ENCODE measurements at places on chromosomes 4 and X.

GRCh38 chrX:40871385-40872082 lies 136.2 kb upstream of the MED14 start:
- no peak for DNase-seq

DNA sequence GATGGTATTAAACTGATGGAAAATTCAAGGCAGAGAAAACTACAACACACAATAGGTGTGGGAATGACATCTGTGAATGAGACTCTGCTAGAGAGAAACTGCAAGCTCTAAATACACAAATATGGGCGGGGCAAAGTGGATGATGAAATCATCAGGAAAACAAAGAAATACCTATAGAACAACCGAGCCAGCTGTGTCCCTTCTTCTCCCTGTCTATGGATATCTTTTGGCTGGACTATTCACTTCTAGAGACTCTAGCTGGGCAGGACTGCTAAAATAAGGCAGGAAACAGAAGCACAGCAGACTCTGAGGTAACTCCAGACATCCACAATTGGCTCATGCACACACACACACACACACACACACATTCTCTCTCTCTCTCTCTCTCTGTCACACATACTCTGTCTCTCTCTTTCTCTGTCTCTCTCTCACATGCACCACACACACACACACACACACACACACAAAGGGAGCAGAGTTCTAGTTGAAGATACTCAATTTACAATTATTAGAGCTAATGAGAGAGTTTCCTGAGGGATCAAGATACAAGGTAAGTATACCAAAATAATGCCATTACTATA lies 27.2 kb upstream of the EDNRA start:
- no peak for DNase-seq

GRCh38 chrX:151476604-151477303 lies 79.7 kb downstream of the VMA21 start:
- DNase-seq, result no peak

DNA sequence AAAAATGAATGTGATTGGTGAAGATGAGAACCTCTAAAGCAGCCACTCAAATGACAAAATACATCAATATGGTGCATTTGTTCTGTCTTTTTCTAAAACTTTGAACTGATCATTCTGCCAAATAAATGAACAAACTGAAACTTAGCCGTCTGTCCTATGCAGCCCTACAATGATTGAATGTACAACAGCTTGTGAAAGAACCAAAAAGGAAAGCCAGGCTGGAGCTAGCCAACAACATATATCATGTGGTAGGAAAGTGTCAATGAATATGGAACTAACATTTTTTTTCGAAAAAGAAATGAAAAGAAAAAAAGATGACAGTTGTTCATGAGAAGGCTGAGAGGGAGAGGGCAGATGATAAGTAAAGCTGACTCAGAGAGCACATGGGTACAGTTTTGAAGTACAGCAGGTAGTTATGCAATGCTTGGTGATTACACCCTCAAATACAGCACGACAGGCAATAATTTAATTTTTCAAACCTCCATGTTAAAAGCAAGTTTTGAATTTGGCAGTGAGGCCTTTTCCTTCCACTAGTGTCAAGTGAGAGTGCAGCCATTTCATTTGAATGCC lies 21.2 kb upstream of the SLC7A11 start:
- DNase-seq, result no peak

DNA sequence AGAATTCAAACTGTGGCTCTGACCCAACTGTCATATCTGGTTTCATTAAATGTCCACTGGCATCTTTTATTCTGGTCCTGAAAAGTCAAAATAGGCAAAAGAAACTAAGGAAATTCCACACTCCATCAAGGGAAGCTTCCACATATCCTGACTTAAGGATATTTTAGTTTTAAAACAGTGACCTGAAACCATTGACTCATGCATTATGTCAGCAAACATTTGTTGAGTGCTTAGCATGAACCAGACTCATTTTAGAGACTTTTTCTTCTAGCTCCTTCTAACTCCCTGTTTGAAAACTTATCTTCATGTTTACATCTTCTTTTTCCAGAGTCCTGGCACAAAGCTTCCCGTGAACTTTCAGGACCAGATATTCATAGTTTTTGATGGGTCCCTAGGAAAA lies 6.9 kb upstream of the CXCL1 start:
- no peak for DNase-seq

DNA sequence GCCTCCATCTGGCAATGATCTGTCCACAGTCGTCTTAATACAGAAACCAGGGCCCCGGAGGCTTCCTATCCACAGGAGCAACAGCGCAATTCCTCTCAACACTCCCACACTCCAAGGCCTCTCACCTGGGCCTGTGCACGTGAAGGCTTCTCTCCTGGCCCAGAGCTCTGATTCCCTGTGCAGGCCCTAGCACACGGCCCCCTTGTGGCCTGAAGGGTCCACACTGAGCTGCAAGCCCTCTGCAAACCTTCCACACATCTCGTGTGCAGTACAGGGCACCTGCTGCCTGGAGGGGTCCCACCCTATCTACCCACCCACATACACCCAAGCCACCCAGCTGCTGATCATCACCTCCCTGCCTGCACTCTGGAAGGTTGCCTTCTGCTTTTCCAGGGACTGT lies 150.1 kb upstream of the NUDT10 start:
- DNase-seq, result no peak

GRCh38 chr4:140257461-140258305 lies 103.7 kb upstream of the MAML3 start:
- no peak for DNase-seq

DNA sequence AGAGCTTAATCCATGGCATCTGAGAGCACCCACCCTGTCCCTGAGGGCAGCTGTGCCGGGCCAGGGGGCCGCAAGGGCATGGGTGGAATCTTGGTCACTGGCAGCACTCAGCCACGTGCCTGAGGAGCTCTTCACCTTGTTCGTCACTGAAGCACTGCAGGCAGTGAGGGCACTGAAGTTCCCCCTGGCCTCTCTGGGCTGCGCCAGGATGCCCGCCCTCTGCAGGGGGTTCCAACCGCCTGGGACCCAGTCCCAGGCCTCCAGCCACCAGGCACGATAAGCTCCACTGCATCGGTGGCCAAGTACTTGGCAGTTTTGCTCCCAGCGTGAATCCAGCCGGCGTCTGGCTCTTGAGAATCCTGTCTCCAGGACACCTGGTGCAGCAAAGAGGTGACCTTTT lies 96.4 kb upstream of the MED14 start:
- no peak for DNase-seq

DNA sequence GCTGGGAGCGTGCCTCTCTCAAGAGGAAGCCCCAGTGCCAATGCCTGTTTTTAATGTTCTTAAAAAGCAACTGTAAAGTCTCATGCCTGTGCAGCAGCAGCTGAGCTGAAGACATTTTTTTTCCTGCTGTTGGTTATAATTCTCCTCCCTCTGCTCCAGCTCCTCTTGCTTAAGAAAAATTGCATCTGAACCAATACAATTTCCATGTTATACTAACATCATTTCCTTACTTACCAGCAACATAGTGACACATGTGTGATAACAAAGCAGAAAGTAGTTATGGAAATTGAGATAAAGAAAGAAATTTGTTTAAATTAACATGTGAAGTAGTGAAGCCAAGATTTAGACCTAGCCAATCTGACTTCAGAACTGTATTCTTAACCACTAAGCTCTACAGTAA lies 101.4 kb downstream of the TBC1D19 start:
- no peak for DNase-seq

- DNase-seq, result no peak
These were observed 10.3 kb downstream of the HADH start for GRCh38 chr4:107999932-108000539.

DNA sequence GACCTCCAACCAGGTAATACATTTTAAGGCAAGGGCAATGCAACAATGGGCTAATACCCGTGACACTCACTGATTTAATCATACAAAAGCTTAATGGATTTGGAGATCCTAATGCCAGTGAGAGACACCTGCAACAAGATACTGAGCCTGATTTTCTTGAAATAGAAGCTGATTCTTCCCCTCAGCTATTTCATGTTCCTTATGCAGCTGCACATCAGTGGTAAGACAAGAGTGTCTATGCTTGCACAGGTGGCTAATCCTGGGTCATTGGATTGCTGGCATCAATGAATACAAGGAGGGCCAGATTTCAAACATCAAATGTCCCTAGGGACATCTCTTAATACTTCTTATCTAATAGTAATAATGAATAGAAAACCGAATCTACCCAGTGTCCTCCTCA lies 139.7 kb downstream of the PPARGC1A start:
- no peak for DNase-seq

GRCh38 chr4:145289403-145290076 lies 109.2 kb upstream of the OTUD4 start:
- DNase-seq, result no peak

DNA sequence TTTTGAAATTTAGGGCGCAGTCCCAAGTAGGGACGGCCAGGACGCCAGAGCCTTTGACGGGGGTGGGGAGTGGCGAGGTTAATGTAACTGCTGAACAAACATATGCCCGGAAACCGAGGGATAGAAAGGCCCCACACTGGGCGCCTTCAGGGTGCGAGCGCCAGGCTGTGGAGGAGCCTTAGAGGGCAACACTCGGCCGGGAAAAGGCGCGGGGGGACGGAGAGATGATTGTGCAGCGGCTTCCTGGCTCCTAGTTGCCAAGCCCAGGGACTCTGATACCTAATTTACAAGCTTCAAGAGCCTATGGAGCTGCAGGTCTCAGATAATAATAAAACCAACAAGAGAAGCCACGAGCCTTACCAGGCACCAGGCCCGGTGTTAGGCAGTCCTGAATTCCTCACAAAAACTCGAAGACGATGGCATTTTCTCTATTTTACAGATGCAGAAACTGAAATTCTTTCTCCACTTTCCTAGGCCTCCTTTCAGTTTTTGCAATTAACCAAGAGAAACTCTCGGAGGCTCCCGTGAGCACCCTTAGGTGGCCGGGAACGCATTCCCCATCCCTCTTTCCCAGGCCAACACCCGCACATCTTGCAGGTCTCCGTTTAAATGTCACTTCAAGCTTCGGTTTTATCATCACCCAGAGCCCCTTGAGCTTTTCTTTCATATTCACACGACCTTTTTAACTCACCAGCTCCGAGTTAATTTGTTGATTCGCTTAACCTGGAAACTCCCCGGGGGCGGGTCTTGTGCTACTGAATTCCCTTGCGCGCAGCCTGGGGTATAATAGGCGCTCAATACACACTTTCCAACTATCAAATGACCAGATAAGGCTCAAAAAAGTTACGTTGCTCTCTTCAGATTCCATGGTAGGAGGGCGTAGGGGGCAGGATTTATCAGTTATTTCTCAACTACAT lies 6.4 kb upstream of the GSX2 start:
- no peak for DNase-seq

- DNase-seq, result peak; percentile 34
These were observed 108.4 kb downstream of the DOCK11 start for GRCh38 chrX:118603981-118604380.

DNA sequence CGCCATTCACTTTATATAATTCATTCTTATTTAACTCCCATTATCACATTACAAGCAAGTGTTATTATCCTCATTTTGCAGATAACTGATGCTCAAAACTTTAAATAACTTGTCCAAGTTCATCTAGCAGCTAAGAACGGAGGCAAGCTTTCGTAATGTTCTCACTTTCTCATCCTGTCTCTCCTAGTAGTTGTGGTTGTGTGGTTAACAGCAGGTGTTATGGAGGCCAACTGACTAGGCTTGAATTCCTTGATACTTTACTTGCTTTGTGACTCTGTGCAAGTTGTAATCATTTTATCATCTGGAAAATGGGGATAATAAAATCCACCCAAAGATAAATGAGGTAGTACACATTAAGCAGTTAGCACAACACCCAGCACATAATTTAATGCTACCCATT lies 109.9 kb upstream of the PTPN13 start:
- DNase-seq, result no peak

DNA sequence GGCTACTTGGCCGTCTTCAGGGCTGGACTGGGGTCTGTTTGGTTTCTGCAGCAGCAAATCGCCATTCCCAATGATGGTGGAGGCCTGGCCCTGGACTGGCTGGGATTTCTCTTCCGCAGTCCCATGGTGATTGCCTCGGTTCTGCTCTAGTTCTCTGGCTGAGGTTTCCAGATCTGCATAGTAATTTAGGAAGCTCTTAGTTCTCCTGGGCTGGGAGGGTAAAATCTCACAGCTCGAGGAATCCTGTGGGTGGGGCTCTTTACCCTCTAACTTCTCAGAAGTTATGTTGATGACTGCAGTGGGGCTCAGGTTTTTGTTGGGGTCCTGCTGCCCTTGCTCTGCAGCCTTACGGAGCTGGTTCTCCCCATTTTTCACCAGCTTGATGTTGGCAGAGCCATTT lies 200.6 kb downstream of the APBB2 start:
- no peak for DNase-seq

DNA sequence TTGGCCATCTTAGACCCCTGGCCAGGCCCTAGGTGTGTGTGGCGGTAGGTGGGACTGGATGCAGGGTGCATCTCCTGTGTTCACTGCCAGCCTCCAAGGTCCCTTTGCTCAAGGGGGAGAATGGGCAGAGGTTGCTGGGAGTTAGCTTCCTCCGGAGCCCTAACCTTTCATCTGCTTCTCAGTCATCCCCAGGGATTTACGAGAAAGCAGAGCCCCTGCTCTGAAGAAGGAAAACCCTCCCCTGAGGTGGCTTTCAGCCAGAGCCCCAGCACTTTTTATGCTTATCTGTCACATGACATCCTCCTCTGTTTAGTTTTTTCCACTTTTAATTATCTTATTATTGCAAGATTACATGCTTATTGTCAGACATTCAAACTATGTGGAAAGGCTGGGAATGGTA lies 44.9 kb upstream of the DDX3X start:
- no peak for DNase-seq

- no peak for DNase-seq
These were observed 383 bp upstream of the TBC1D19 start for GRCh38 chr4:26583538-26583864.

GRCh38 chr4:37678624-37679023 lies 7.6 kb downstream of the RELL1 start:
- no peak for DNase-seq

DNA sequence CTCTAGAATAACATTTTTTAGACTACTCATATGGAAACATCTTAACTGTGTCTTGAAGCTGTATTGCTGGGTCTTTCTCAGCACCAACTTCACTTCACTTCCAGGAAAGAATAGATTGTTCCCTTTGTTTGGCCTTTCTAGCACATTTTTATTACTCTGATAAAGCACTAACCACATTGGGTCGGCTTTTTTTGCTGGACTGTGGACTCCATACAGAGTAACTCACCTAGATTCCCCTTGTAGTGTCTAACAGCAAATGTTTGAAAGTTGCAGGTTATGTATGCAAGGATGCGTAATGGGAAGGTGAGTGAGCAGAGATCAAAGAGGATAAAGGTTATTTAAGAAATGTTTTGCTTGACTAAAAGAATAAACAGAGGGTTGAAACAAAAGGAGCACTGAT lies 101.2 kb downstream of the MMRN1 start:
- no peak for DNase-seq

- no peak for DNase-seq
These were observed 11.2 kb upstream of the XG start for GRCh38 chrX:2740672-2741071.

DNA sequence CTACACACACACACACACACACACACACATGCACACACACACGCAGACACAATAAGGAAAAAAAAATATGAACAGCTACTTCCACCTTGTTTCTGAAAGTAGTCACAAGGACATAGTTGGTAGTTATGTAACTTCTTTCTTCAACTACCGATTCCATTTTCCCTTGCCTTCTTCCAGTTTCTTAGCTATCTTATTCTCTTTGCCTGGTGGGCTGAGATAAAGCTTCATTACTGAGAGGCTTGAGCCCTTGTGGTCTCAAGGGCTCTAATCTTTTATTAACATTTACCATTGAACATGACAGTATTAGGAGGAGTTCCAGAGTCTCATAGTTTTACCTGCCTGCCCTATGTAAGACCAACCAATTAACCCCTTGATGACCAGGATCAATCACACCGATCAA lies 8.9 kb upstream of the SMIM10 start:
- no peak for DNase-seq

GRCh38 chrX:80812176-80812575 lies 2.5 kb upstream of the BRWD3 start:
- DNase-seq, result peak; percentile 16

Data from putamen (tissue), 1 donor.